Astrocyte of the spinal cord (primary cell): ENCODE measurements at places on chromosomes 4 and X.

DNA sequence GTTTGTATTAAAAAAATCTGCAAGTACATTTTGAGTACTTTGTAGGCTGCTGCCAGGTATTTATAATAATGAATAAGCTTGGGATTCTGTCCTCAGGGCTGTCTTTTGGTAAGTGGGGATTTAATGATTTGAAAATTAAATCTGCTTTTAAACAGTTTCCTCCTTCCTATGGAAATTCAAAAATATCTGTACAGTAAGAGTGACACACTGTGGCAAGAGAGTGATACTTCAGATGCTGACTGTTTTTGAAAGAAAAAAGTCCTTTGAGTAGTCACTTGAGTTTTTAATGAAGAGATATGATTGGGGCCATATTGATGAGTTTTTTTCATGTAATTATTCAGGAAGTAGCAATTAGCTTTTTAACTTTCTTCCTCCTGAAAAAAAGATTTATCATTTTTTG, 49.2 kb downstream of the SMARCAD1 start:
- no peak for DNase-seq

DNA sequence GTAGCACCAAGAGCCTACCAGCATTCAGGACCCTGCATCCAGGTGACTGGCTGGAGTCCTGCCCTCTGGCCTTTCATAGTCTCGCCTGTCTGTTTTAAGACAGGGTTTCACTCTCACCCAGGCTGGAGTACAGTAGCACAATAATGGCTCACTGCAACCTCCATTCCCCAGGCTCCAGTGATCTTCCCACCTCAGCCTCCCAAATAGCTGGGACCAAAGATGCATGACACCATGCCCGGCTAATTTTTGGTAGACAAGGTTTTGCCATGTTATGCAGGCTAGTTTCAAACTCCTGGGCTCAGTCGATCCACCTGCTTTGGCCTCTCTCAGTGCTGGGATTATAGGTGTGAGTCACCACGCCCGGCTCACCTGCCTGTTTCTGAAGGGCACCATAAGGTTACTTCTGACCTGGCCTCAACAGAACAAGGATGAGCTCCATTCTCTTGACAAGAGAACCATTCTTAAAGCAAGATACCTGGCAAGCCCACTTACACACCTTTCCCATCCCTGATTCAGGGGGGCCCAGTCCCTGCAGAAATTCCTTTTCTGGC, 6.7 kb downstream of the RPS4X start:
- DNase-seq, result no peak

DNA sequence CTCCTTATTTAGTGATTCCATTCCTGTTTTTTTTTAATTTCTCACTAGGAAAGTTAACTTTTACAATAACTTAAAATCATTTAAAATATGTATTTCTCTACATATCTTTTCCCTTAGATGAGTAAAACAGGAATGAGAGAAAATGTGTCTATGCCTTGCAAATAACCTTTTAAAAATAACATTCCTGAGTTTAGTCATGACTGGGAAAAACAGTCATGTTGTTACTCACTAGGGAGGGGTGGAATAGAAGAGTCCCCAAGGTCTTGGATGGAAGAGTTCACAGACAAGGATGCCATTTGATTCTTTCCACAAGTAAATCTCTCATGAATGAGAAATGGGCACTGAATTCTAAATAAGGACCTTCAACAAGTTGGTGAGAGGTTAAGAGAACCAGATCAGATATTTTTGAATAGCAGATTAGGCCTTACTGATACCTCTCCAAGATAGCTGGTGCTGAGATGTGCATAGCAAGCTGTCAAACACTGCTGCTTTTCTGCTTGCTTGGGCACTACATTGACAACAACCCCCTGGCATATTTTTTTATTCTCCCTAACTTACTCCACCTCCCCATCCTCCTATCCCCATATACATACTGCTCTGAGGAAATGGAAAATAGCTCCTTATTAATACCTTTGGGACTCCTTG, 25.1 kb downstream of the UGDH start:
- peak; percentile 79 for DNase-seq

DNA sequence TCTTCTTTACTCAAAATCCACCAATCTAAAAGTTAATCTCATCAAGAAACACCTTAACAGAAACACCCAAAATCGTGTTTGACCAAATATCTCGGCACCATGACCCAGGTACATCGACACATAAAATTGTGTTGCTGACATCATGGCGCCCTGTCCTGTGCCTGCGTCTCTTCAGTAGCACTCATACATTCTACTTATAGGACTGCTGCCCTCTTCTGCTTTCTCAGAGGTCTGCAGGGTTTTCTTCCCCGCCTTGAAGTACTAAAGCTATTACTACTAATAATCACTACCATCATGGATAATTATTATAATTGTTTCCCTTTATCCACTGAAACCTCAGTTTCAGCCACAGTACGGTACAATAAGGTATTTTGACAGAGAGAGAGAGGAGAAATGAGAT, 1403.1 kb upstream of the TENM3 start:
- DNase-seq, result no peak

DNA sequence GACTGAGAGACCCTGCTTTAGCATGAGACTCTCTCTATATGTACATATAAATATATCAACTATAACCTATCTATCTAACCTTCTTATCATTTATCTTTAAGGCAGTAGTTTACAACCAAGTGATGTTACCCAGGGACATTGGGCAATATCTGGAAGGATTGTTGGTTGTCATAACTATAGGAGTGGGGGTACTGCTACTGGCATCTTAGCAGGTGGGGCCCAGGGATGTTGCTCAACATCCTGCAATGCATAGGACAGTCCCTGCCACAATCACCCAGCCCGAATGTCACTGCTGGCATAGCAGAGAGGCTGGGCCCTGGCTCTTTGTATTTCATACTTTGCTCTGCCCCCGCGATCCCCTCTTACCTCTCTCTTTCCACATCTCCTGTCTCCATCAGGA, 397.7 kb downstream of the IL15 start:
- DNase-seq, result no peak

DNA sequence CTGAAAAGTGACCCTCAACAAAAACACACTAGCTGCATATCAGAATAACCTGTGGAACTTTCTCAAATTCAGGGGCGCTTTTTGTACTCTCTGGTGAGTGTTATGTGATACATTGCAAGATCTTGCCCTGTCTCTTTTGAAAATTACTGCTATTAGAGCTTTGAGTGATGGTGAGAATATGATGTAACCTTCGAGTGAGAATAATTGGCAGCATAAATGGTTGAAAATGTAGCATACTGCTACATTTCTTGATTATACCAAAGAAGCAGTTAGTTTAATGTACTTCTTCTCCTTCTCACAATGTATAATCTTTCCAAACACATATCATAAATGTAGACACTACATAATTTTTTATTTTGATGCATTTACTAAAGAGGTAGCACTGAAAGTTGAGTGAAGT, 882.9 kb downstream of the FSTL5 start:
- no peak for DNase-seq

DNA sequence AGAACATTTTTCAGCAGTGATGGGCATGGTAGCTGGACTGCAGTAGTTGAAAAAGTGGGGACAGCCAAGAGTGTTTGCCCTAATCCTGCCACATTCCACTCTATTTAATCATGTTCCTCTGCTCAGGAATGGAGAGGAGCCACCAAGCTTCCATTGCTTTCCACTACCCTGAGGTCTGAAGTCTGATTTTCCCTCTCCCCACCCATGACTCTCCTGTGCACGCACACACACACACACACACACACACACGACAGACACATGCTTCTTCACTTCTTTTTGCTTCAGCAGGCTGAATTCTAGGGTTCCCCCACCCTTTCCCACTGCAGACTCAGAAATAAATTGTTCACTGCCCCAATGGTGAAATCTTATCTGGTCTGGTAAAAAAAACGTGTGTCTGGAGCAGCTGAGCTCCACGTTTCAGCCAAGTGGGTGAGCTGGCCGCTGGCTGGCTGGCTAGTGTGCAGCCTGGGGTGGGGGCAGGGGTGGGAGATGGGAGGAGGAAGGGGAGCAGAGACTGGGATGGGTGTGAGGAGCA, 142.7 kb upstream of the NALF2 start:
- DNase-seq, result no peak

GRCh38 chrX:134647477-134647877, 10.8 kb downstream of the PLAC1 start:
- no peak for DNase-seq

DNA sequence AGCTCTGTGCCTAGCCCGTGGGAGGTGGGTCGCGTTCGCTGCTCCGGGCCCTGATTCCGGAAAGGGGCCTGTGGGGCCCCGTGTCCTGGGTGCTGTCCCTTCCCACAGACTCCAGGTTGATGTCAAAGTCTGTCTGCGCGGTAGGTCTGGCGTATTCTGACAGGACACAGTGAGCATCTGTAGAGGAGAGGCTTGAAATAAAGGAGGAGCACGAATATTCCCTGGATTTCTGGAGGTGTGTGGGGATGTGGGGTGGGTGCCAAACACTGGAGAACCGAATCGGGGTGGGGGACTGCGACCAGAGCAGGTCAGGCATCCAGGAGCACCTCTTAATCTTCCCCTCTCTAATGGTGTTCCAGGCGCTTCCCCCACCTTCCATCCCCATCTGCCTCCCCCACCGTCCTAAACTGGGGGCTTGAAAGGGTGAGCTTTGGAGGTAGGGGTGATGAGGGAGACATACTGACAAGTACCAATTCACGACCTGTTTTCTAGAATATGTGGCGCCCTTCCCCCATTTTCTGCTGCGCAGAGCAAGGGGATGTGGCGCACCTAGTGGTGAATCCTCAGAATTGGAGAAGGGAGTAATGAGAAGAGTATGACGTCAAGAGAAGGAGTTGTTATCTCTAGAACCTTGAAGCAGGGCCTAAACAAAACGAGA, 877 bp downstream of the GPRASP1 start:
- DNase-seq, result peak; percentile 28

GRCh38 chr4:156545003-156545785, 426.4 kb downstream of the PDGFC start:
- peak; percentile 21 for DNase-seq

DNA sequence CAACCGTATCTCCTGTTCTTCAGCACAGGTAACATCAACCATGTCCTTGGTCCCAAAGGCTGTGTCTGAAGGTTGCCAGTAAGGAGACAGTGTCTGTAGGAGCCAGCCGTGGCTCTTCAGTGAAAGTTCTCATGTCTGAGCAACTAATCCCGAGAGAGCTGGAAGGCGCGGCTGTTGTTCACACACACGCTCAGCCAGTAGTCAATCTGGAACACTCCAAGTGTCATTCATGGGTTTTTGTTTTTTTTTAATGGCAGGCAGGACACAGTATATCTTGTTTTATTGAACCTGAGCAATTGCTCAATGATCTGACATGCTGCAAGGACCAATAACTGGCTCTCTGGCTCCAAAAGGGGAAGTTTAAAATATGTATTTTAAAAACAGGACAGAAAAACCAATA, 48.4 kb upstream of the MAP3K15 start:
- no peak for DNase-seq

- DNase-seq, result peak; percentile 97
Observed at GRCh38 chr4:56958111-56958517, 19.3 kb downstream of the NOA1 start.

DNA sequence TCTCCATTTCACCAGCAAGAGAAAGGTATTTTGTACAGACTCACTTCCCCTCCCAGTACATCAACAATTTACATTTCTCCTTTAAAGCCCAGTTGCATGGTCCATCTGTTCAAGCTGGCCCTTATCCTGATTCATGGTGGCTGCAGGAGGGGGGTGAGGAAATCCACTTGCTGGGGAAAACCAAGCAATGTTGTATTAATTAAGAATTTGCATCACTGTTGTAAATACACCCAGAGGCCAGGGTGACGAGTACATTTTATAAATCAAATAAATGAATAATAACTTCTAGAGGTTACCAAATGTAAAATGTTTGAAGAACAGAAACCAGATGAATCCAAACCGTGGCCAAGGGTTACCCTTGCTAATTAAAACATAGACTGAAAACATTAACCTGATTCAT, 395.9 kb upstream of the INTU start:
- no peak for DNase-seq

GRCh38 chr4:139651282-139652194, 14.1 kb upstream of the MGST2 start:
- peak; percentile 80 for DNase-seq

DNA sequence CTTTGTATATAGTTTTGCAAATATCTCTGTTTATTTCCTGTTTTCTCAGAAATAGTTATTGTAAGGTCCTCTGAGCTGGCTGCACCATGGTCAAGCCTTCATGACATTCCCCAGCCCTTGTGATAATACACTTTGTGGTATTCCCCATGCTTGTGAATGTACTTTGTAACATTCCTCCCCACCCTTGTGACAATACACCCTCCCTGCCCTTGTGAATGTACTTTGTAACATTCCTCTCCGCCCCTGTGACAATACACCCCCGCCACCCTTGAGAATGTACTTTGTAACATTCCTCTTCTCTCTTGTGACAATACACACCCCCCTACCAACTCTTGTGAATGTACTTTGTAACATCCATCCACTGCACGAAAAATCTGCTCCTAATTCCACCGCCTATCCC, 530.7 kb downstream of the CENPC start:
- DNase-seq, result no peak

GRCh38 chr4:8205749-8206611, 6.9 kb downstream of the SH3TC1 start:
- DNase-seq, result no peak

GRCh38 chr4:106507440-106507839, 138.9 kb upstream of the GIMD1 start:
- no peak for DNase-seq

DNA sequence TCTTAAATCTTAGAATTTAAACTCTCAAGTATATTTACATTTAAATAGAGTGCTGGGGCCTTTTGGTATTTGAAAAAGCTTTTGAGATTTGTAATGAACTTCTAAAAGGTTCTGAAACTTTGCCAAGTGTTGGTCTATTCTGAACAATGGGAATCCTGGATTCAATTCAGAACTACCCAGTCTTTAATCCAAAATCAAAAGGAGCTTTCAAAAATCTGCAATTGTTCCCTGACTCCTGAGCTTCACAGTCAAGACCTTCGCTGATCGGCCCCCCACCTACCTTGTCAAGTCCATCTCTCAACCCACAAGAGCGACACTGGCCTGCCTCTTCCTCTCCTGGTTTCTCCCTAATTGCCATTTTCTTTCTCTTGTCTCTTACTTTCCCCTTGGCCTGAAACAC, 666.1 kb upstream of the BOD1L1 start:
- DNase-seq, result no peak

DNA sequence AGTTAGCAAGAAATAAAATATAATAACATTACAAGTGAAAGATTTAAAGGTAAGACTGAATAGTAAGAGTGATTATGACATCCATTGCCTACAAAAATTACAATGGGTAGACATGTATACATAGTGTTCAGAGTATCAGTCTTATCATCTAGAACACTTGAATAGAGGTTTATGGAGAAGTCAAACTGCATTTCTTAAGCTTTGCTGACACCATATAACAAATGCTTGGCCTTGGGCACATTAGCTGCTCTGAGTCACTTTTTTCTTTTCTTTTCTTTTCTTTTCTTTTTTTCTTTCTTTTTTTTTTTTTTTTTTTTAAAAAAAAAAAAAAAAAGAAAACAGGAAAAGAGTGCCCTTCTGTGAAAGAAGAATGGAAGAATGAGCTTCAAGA, 220.0 kb downstream of the SPCS3 start:
- peak; percentile 20 for DNase-seq

- DNase-seq, result no peak
Observed at GRCh38 chrX:925652-926061, 286.8 kb downstream of the CRLF2 start.

GRCh38 chr4:22077571-22077970, 129.0 kb upstream of the KCNIP4 start:
- DNase-seq, result peak; percentile 13

GRCh38 chr4:119228406-119228805, 15.9 kb downstream of the USP53 start:
- no peak for DNase-seq
